Stimulated activated CD8-positive, alpha-beta memory T cell treated with anti-CD3 and anti-CD28 coated beads, Interleukin-15, amount 100 ng/mL, for 1 hour (primary cell): ENCODE measurements at places on chromosomes 4 and X.

DNA sequence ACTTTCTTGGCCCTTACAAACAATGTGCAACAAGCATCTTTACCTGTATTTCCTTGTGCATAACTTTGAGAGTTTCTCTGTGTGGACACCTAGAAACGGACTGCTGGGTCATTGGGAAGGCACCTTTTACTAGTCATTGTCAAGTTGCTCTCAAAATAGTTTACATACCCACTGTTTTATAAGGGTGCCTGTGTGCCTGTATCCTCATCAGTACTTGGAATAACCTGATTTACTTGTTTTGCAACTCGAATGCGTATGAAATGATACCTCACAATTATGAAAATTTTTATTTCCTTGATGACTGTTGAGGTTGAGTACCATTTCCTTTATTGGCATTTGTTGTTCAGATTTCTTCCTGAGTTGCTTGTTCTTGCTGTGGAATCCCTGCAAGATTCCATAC is 150.8 kb downstream of the STIM2 start:
- DNase-seq: no peak

DNA sequence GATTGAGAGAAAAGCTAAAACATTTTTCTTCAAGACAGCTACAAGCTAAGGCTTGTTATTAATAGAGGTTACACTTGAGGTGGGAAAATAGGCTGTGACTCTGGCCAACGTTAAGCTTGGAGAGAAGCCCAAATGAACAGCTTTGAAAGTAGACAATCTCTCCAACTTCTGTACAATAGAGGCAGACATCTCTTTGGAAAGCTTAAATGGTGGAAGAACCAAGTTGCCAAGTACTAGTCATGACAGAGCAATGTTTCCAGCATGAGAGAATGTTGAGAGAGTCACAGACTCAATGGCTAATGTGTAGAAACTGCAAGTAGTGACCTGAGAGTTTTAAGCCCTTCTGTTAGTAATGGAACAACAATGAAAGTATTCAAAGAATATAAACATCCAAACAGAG is 298.1 kb downstream of the INPP4B start:
- no peak for DNase-seq

- DNase-seq: no peak
Observed at GRCh38 chr4:3862640-3863420, 96.6 kb downstream of the ADRA2C start.

GRCh38 chrX:41067721-41068120 is 17.5 kb upstream of the USP9X start:
- no peak for DNase-seq

- DNase-seq: no peak
Observed at GRCh38 chr4:66219401-66219800, 549.1 kb upstream of the EPHA5 start.

DNA sequence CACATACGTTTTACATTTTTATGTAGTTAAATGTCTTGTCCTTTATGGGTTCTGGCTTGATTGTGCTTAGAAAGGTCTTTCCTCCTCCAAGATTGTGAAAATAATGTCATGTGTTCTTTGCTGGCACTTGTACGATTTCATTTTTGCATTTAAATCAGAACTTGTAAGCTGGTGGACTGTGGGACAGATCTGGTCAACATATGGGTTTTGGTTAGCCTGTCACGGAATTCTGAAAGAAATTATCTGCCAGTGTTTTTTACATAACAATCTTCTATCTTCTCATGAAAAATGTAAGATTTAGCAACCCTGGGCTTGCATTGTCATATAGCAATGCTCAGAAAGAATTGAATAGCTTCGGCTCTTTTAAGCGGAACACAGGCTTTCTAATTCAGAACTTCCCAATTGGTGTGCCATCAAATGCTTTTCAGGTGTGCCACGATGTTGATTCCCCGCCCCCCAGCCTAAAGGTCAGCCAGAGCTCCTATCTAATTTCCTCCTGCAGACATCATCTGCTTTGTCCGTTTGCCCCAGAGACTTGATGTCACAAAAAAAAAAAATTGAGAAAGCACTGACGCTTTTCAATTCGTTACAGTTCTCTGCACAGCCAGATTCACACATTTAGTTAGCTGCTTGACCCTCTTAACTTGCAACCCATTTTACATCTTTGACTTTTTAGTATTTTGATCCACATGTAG is 16.2 kb downstream of the AFF1 start:
- no peak for DNase-seq

- DNase-seq: no peak
Observed at GRCh38 chrX:11254417-11255109, 38.6 kb upstream of the AMELX start.

DNA sequence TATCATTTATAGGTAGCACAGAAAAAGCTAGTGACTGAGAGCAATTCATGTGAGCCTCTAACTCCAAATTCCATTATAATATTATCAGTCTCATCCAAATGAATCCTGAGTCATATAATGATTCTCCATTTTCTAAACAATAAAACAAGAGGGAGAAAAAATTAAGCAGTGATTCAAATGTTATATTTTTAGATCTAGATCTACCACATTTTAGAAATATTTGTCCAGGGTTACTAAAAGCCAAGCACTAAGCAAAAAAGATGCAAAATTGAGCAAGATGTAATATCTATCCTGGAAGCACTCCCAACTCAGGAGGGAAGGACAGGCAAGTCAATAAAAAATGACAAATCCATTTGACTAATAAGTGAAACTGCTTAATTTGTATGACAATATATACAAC is 172.8 kb downstream of the FBXW7 start:
- no peak for DNase-seq

DNA sequence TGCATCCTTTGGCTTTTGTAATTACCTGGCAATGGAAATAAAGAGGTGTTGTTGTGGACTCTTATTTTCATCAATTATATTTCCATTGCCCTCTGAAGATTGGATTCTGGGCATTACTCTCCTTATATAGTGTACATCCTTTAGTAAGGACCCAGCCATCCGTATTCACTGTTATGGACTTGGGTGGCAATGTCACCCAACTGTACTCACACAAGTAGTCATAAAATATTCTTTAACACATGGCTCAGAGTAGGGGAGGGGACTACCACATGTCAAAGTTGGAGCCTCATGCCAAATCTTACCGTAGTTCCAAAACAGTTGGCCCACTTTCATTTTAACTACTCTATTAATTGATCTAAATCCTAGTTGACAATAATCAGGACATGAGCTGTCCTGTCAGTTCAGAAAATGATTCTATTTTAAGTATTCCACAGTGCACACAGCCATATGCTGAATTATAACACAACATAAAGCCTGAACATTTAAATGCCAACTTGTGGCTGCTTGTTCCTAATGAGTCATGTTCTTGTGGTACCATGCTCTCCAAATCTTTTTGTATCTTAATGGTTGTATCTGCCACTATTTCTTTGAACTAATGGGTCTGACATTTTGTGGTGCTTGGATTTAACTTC is 4.9 kb downstream of the FRAS1 start:
- DNase-seq: no peak

DNA sequence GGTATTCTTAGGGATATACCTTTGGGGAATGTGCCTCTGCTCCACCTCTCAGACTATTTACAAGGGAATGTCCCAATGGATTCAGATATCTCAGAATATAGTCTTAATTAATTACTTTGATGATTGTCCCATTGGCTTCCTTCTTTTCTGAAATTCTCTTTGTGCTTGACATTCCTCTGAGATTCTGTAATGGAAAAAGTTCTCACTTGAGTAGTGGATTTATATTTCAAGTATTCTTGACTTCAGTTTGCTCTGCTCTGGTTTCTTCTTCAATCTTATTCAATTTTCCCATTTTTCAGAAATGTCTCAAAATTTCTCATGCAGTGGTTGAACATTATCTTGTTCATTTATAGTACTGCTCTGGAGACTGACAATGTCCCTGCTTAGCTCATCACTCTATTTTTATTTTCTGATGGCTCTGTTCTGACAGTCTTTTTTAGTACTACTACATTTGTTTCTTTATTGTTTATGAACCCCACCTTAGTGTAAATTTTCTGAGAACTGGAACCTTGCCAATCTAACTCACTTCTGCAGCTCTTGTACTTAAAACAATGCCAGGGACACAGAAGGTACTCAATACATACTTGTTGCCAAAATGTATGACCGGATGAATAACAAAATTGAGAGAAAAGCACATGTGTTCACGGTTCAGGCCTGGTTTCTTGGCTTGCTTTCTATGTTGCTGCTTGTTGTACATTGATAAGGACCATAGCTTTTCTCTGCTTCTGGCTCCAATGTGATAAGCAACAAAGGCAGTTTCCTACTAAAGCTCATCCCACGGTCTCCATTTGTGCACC is 471.7 kb downstream of the GASK1B start:
- DNase-seq: no peak

- no peak for DNase-seq
Observed at GRCh38 chr4:112942077-112942476, 107.4 kb upstream of the ANK2 start.

DNA sequence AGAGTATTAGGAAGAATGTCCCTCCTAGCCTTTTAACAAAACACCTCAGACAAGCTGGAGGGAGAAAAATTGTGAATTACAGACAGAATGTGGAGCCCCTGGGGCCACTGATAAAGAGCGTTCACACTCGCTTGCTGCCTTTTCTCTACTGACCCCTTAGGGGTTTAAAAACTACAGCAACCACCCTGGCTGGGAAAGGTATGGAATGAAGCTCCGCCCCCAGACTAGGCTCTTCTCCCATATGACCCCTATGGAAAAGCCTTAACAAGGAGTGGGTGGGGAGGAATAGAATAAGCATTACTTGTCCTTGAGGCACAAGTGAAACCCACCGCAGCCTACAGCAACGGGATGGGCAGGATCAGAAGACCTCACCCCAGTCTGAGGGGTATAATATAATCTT is 26.3 kb downstream of the ANKRD50 start:
- no peak for DNase-seq

GRCh38 chrX:47864785-47865184 is 28.1 kb downstream of the ZNF81 start:
- DNase-seq: no peak

- DNase-seq: no peak
Observed at GRCh38 chrX:110123331-110123782, 120.4 kb downstream of the TMEM164 start.

DNA sequence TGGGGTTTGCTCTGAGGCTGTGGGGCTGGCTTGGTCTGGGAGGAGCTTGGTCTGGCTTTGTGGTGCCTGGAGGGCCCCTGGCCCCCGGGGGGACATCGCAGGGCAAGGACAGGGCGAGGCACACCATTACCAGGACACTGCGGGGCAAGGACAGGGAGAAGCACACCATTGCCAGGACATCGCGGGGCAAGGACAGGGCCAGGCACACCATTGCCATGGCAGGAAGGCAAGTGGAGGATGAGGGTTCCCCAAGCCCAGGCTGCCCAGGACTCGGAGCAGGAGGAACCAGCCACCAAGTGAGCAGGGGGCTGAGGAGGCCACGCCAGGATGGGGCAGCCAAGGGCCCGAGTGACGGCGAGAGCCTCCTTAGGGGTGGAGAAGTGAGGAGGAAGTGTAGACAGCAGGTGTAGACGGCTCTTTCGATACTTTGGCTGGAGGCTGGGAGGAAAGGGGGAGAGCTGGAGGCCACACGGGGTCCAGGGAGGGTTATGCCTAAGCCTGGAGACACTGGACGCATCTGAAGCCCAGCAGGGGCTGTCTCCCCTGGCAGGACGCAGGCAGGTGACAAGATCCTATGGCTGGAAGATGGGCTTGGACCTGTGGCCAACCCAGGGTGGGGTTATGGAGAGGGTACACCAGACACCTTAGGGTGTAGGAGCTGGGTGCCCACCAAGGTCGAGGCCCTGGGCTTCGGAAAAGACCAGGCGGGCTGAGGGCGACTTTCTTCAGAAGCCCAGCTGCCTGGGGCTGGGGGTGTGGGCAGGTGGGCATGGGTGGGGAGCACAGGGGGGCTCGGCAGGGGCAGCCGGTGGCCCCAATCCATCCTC is 7.3 kb downstream of the NKX1-1 start:
- DNase-seq: no peak

DNA sequence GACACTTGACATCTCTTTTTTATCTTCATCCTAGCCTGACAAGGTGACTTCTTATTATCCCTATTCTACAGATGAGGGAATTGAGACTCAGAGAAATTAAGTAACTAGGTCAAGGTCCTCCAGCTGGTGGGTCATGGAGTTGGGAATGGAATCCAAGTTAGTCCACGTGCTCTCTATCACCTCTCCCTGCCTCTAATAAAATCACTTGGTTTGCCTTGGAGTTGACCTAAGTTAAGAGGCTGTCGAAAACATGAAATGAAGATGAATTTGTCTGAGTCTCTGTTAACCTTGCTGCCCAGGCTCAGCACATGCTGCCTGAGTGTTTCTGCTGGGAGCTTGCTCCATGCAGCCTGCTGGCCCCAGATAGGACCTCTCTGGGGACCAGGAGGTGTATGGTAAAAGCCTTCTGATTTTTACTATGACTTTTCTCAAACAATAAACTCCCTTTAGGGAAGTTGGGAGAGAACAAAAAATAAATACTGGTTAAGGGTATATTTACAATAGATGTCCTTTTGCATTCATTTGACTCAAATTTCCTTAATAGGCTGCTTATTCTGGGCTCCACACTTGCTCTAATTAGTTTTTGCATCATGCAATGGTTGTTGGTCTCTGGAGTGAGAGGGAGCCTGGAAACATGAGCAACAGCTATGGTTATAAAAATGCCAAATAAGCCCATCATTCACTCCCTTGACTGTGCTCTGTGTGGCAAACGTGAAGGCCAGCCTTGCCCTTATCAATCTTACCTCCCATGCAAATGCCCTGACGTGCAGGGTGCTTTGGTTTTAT is 61.6 kb upstream of the DHX15 start:
- DNase-seq: no peak

- DNase-seq: no peak
Observed at GRCh38 chr4:146108756-146109155, 66.8 kb upstream of the LSM6 start.

- DNase-seq: no peak
Observed at GRCh38 chr4:26365537-26366150, 44.8 kb downstream of the RBPJ start.

GRCh38 chr4:182875453-182876405 is 41.5 kb downstream of the DCTD start:
- no peak for DNase-seq

DNA sequence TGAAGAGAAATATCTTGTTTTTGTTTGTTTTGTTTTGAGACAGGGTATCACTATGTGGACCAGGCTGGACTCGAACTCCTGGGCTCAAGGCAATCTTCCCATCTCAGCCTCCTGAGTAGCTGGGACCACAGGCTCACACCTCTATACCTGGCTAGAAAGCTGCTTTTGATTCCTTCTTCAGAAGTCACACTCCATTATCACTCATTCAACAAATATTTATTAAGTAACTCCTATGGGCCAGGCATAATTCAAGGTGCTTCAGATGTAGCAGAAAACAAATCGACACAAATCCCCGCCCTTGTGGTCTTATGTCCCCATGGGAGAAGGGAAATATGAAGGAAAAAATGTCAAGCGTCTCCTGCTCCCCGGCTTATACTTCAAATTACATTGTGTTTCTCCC is 72.6 kb upstream of the DHX15 start:
- DNase-seq: no peak

- DNase-seq: no peak
Observed at GRCh38 chrX:115467961-115468360, 93.0 kb upstream of the PLS3 start.

DNA sequence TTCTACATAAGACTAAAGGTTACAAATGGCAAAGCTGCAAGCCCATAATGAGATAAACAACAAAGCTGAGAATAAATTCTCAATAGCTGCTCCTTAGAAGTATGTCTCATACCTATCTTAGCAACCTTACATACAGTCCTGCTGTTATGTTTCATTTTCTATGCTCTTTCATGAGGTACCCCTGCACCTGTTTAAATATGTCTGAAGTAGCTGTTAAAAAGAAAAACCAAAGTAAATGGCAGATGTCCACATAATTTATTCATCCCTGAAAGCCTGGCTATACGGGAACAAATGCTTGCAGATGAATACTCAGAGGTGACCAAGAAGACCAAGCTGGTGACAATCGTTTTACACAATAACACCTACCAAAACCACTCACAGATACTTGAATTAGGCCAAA is 22.5 kb downstream of the PPA2 start:
- no peak for DNase-seq
